ENCODE measurements at places on chromosomes 5 and 9.

DNA sequence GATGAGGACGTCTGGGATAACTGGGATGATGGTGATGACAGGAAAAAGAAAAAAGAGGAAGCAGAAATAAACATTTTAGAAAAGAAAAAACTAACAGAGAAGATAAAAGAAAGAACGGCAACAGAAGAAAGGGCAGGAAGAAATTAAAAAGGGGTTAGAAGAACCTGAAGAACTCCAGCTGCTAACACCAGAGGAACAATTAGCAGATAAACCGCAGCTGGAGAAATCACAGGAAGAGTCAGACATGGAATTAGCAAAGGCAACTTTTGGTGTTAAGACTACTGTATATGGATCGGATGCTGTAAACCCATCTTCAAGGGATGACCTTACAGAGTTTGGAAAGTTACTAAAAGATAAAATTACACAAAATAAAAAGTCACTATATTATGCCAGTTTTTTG lies 15.4 kb downstream of the CTSL start:
- DNase-seq, result no peak

GRCh38 chr5:73365990-73366667 lies 82.4 kb downstream of the FOXD1 start:
- DNase-seq, result no peak

DNA sequence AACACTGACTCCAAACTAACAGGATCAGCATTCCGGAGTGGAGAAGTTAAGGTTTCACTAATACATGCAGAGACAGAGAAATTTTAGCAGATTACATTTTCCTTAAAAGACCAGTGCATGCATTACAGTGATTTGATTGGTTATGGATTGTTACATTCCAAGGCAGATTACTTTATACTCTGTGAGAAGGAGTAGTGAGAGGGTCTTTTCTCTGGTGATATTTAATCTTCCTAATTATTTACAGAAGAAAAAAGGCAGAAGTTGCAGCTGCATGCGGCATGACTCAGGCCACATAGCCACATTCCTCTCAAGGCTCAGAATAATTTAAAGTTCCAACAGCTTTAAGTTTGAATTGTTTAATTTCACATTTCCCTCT lies 53.0 kb upstream of the PDZD2 start:
- DNase-seq, result no peak

DNA sequence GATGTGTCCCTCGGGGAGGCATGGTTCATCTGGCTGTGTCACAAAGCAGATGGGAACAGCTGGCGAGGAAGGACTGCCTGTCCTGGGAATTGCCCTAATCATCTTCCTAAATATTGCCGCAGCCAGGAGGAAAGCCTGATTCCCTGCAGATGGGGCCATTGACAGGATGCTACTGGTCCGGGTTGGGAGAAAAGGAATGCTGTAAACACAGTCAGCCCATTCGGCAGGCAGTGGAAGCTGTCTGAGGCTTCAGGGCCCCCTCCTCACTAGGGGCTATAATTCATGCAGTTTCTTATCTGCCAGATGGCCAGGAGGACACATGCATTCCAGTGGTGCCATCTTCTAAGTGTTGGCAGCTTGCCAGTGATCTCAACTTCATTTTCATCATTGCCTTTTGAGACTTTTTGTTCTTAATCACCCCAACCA lies 110.3 kb downstream of the KCNIP1 start:
- DNase-seq, result no peak

DNA sequence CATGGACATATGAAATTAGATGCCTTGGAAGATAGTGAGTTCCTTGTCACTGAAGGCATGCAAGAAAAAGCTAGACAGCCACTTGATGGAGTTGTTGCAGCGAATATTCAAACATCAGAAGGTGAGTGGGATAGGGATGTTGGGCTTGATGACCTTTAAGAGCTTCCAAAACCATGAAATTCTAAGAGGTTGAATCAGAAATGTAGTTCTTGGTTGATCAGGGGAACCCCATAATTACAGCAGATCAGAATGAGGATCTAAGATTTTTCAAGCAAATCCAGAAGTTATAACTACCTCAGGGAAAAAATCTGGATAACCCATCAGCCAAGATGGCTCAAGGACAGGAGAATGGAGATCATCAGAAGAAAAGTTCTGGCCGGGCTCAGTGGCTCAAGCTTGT lies 244.3 kb upstream of the NR4A3 start:
- DNase-seq, result no peak

- no peak for DNase-seq
Measured at GRCh38 chr5:141330299-141331080, at the start of gene PCDHGA1. PCDHGA1 (plus strand) TSS chr5:141330514.

Data from activated T-helper 1 cell treated with anti-CD3 and anti-CD28 coated beads, Interleukin-2, amount 50 U/mL, for 16 hours (primary cell).